ENCODE measurements at places on chromosomes 12 and 14.
A peak's percentile ranks its signal among the peaks of the same experiment; 100 is the strongest.

- peak; percentile 47 for DNase-seq
These were observed 21.4 kb downstream of the ACVR1B start for GRCh38 chr12:51972849-51973273.

- no peak for DNase-seq
These were observed 130.0 kb upstream of the NPAS3 start for GRCh38 chr14:32808644-32809043.

GRCh38 chr14:66493750-66494149 lies 7.6 kb downstream of the CCDC196 start:
- DNase-seq = no peak

DNA sequence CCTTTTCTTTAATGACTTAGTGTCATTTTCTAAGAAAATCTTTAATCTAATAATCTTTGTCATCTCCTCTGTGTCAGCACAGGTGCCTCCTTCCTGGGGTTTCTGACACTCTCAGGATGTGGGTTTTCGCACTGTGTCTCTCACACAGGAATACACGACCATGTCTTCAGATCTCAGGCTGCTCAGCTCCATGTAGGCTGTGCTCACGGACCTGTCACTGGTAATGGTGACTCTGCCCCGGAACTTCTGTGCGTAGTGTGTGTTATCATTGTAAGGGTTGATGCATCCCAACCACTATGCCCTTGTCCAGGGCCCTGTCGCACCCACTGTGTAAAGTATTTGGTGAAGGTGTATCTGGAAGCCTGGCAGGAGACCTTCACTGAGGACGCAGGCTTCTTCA lies 647.8 kb downstream of the TMEM121 start:
- no peak for DNase-seq

- DNase-seq = no peak
These were observed 17.4 kb downstream of the MVK start for GRCh38 chr12:109591041-109591440.

DNA sequence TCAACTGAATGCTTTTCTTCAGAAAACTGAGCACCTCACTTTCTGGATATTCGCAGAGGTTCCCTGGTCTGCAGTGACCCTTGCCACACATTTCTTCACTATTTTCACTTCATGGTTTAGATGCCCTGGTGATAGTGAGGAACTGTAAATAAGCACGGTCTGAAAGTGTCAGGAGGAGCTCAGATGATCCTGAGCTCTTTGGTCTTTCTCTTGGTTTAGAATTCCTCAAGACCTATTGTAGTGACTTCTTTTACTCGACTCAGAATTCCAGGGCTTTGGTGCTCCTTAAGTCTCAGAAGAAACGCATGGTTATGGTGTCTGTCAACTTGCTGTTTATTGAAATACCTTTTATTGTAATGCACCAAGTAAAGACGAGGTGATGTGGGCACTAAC lies 84.0 kb downstream of the SAMD4A start:
- no peak for DNase-seq

DNA sequence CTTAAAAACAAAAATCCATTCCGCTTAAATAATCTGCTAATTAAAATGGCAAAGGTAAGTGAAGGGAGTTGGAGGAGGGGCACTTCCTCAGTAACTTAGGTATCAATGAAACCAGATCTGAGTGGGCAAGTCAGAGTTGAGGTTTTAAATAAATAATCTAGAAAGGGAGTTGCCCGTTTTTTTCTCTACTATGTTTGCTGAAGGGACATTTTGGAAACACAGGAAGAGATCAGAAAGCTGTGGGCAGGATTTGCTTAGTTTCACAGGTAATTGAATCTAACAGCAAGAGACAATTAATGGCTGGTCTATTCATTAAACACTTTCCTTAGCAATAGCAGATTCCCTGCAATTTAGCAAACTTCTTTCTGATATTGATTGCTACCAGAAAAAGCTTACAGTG lies 186.0 kb upstream of the ABCD2 start:
- DNase-seq = no peak

- no peak for DNase-seq
These were observed 315.5 kb upstream of the OR4E1 start for GRCh38 chr14:21989090-21989489.

- DNase-seq = no peak
These were observed 454.4 kb downstream of the FUT8 start for GRCh38 chr14:65866886-65867285.

GRCh38 chr12:1197264-1198018 lies 206.4 kb downstream of the ERC1 start:
- no peak for DNase-seq

DNA sequence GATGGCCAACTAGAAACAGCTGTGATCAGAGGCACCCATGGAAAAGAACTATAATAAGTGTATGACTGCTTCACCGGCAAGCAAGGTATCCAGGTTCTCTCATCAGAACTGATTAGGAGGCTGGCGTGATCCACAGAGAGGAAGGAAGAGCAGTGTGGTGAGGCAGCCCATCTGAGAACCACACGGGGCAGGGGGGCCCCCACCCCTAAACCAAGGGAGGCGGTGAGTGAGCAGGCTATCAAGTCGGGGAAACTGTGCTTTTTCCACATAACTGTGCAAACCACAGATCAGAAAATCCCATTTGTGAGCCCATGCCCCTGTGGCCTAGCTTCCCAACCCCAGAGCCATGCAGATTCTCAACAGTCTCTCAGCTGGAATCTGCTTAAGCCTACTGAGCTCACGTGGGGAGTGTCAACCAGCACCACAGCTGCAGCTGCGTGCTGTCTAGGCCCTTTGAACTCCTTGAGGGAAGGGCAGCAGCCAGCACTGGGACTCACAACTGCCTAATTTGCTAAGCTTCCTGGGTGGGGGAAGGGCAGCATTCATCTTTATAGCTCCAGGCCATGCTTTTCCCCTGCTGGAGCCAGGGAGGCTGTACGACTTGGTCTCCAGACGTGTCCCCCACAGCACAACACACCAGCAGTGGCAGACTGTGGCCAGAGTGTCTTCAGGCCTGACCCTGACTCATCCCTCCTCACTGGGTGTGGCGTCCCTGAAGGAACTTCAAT lies 444.4 kb upstream of the ATP2B1 start:
- DNase-seq = no peak

DNA sequence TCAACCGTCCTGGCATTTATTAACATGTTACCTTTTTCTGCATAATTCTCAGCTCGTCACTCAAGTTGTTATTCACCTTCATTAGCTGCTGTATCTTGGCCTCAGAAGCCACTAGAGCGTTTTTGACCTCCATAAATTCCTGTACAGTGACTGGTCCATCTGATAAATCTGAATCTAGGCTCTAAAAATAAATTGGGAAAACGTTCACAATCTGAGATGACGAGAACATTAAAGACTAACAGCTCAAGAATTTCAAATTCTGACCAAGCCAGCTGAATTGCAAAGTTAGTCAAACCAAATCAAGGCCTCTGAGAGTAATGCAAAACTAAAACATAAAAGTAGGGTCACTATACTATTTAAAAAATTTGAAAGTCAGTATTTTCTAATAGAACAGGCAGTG lies 45.0 kb downstream of the GIT2 start:
- no peak for DNase-seq

- DNase-seq = no peak
These were observed 177.9 kb downstream of the ETV6 start for GRCh38 chr12:11827091-11828061.

- DNase-seq = no peak
These were observed 262.7 kb upstream of the ALG10B start for GRCh38 chr12:38053655-38054464.

DNA sequence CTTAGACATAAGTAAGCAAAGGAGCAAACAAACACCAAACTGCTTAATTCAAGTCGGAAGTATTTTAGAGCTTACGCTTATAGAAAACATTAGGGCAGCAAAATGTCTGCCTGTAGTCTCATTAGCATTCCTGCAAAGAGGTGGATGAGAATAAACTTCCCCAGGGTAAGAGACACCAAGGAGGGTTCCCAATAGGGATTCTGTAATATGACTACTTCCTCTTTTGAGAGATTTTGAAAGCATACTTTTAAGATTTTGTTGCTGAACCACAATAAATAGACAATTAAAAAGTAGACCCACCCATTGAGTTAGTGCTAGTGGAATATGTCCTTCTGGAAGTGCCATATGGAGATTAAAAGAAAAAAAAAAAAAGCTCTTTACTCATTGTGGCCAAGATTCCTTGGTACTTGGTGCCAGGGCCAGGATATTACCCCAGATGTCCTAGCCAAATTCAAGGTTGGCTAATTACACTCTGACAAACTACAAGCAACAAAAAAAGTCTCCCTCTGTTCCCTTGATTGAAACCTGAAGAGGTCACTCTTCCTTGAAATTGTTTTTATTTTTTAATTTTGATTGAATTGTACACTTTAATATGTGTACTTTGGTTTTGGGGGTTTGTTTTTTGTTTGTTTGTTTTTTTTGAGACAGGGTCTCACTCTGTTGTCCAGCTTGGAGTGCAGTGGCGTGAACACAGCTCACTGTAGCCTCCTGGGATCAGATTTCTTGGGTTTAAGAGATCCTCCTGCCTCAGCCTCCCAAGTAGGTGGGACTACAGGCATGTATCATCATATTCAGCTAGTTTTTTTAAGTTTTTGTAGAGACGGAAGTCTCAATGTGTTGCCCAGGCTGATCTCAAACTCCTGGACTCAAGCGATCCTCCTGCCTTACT lies 8.7 kb downstream of the CLIP1 start:
- DNase-seq = no peak

- no peak for DNase-seq
These were observed 568.2 kb downstream of the DIO2 start for GRCh38 chr14:79643132-79643531.

DNA sequence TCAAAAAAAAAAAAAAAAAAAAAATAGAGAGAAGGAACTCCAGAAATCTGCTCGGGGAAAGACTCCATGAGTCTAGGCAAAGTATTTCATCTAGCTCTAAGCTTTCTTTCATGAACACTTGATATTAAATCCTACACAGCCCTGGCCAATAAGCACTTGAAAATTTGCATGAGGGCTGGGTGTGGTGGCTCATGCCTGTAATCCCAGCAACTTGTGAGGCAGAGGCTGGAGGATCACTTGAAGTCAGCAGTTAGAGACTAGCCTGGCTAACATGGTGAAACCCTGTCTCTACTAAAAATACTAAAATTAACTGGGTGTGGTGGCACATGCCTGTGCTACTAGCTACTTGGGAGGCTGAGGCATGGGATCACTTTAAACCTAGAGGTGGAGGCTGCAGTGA lies 13.1 kb upstream of the METAP2 start:
- DNase-seq = no peak

DNA sequence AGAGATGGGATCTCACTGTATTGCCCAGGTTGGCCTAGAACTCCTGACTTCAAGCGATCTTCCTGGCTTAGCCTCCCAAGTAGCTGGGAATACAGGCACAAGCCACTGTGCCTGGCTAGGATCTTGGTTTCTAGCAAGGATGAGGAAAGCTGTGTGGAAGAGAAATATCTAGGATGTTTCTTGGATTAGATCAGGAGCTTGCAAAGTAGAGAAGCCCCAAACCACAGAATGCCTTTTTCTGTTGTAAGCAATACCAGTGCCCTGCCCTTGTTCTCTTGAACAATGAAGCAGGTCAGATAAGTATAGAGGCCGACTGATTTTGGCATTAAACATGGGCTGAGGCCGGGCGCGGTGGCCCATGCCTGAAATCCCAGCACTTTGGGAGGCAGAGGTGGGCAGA lies 44.3 kb upstream of the STRN3 start:
- no peak for DNase-seq

- no peak for DNase-seq
These were observed 1945.1 kb upstream of the SEL1L start for GRCh38 chr14:83478741-83479140.

- DNase-seq = no peak
These were observed 36.6 kb downstream of the TC2N start for GRCh38 chr14:91830777-91831176.

- DNase-seq = no peak
These were observed 10.8 kb downstream of the SINHCAF start for GRCh38 chr12:31315044-31315715.

DNA sequence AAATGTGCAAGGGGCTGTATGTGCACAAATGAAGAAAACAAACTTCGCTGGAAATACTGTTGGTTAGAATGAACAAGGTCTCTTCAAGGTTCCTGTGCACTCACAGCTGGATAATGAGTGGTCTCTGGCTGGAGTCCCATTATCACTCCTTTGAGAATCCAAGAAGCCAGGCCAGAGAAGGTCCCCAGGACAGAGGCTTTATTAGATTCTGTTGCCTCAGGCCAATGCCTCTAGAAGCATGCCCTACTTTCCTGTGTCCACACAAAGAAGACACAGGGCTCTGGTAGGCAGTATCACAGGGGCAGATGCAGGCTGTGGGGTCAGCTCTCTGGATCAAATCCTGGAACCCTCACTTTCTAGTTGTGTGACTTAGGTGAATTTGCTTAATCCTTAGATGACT lies 384.7 kb downstream of the GRIN2B start:
- DNase-seq = no peak

- no peak for DNase-seq
These were observed 107.0 kb downstream of the ARF6 start for GRCh38 chr14:49999826-50000379.

GRCh38 chr12:89497005-89497404 lies 27.6 kb downstream of the GALNT4 start:
- DNase-seq = no peak

DNA sequence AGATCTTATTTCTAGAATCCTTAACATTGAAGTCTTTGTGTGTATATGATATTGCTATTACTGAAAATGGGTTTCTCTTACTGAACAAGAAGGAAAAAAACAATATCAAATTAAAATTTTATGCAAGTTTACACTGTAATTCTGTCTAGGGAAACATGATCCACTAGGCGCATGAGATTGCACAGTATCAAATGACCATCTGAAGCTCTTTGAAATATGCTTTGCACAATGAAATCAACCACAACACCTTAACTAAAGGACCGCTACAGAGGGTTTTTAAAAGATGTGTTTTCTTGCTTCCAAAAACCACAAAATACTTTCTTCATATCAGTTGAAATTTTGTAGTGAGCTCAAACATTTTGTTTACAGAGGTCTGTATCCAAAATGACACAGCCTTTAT lies 15.1 kb upstream of the KERA start:
- DNase-seq = no peak

- no peak for DNase-seq
These were observed 140.9 kb downstream of the EFCAB11 start for GRCh38 chr14:89813617-89814031.

- no peak for DNase-seq
These were observed 82.2 kb downstream of the EML1 start for GRCh38 chr14:99875421-99875820.

- no peak for DNase-seq
These were observed 444.6 kb upstream of the DCN start for GRCh38 chr12:91627225-91627624.

DNA sequence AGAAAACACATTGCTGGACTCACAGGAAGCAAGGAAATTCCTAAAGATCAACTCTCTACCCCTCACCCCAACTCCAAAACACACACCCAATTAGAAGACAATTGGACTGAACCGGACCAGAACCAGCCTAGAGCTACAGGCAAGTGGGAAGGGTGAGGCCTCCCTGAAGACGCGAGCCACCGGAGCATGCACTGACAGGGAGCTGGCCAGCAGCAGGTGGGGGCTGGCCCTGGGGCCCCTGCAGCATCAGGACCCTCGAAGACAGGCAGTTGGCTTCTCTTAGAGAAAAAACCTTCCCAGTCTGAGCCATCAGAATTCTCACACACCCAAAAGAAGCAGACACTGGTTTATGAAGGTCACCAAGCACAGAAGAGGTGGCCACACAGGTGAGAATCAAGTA lies 209.5 kb upstream of the DIO3 start:
- no peak for DNase-seq

GRCh38 chr14:88463318-88463717 lies 77.9 kb downstream of the SPATA7 start:
- DNase-seq = no peak

- no peak for DNase-seq
These were observed 28.4 kb upstream of the SFSWAP start for GRCh38 chr12:131682510-131682895.

All from uterus (tissue), 4 donors.